ENCODE measurements at places on chromosomes 1 and 21. TPM values are rescaled to one million over a fixed set of nuclear protein-coding genes. Genes with fewer than 3 reads are reported as not detected.

DNA sequence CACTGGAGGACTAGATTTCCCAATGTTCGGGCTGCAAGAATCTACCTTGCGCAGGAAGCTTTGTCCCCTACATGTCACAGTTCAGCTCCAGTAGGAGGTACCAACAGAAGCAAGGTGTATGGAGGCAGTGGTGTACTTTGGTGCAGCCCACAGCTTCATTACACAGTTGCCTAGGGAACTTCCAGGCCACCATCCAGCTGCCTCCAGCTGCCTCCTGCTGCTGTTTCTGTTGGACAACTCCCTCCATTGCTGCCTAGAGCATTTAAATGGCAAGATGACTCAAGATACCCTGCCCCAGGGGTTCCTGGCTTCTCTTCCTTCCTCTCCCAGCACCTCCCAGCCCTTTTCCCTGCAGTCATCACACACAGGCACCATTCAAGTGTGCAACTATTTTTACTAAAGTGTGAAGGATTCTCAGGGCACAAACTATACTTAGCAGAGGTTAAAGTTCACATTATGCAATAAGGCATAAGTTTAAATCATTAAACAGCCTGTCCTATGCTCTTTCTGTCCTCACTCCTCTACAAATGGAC lies 39.0 kb upstream of the ATP1A1 start:
- H3K36me3 ChIP-seq: no peaks in the 10 kb centered on the region
- H3K27ac ChIP-seq: no peak overlapping the region
- H3K4me1 ChIP-seq: peaks cover 21% of the 10 kb centered on the region
- no peaks in the 10 kb centered on the region for H3K27me3 ChIP-seq
- peak; percentile 49 for DNase-seq

TNFRSF9 gene
- 0.22 TPM for total RNA-seq

S100A9 gene
- not detected for total RNA-seq

NBPF4 gene
- total RNA-seq: not detected

DYRK3 gene
- 10.9 TPM for total RNA-seq

OR2C3 gene
- total RNA-seq: not detected
